ENCODE measurements at places on chromosomes 11 and 22. TPM values are rescaled to one million over a fixed set of nuclear protein-coding genes. Genes with fewer than 3 reads are reported as not detected.

GRCh38 chr22:42528591-42529307 is 9.2 kb upstream of the RRP7A start:
- no peak for DNase-seq

DNA sequence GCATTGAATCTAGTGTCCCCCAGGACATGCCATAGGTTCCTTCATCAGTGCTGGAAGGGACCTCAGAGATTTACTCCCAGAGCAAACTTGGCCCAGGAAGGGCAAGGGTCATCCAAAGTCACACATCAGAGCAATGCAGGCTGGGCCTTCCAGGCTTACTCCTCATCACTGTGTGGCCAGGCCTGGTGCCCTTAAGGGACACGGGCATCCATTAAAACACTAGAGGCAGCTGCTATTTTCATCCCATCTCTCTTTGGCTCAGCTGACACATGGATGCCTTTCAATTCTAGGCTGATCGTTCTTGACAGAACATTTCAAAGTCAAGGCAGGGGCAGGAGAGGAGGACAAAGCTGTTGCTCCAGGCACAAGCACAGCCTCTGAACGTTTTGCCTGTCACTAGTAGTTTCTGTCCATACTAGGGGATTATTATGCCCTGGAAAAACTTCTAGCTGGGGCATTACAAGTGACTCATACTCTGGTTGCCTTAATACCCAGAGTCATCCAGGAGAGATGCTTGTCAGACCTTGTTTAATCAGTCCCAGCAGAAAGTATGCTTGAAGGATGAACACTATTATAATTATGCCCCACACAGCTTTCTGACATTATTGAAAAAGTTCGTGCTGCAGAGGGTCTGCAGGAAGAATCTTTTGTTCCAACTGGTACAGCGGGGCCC is 240.3 kb downstream of the TENM4 start:
- no peak for DNase-seq

DNA sequence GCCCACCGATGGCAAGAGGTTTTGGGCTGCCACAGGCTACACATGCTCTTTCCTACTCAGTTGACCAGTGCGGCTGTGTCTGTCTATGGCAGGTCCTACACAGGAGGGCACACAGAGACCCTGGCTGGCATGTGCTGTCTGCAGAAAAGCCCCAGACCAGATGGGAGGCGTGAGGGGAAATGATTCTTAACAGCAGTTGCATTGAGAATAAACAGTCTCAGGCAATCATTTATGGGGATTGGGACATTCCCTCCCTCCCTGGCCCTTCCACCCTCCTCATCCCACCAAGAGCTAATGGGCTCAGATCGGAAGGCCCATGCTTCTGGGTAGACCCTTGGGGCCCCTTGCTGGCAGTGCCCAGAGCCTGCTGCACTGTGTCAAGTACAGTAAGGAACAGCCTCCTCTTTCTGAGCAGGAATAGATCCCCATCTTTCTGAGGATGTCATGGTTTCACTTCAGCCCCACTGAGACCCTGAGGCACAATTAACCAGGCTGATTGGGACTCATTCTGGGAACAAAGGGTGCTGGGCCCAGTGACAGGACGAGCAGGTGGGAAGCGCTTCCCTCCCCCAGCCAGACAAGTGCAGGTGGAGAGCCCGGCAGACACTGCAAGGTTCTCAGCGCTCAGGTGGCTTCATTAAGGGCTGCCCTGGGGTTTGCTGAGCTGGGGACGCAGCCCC is 28.3 kb downstream of the TSPAN18 start:
- DNase-seq = no peak

GRCh38 chr11:86781546-86781945 is 18.8 kb upstream of the PRSS23 start:
- no peak for DNase-seq

DNA sequence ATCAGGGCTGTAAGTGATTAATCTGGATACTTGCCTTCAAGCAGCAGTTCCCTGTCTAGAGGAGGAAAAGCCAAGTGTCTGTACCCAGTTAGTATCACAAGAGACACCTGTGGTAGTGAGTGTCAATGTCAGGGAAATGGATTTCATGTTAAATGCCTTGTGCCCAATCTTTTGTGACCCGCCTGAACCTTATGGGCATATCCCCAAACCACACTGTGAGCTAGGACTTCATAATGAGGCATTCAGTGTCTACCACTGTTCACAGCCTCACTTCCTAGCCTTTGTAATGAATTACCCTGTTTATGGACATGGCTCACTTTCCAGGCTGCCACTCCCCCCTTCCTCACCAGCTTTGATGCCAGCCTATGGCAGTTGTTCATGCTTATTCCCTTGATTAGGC is 125.1 kb downstream of the TRIM44 start:
- DNase-seq = no peak

- DNase-seq = no peak
Measured at GRCh38 chr11:47130543-47130942, 46.1 kb downstream of the ARFGAP2 start.

DNA sequence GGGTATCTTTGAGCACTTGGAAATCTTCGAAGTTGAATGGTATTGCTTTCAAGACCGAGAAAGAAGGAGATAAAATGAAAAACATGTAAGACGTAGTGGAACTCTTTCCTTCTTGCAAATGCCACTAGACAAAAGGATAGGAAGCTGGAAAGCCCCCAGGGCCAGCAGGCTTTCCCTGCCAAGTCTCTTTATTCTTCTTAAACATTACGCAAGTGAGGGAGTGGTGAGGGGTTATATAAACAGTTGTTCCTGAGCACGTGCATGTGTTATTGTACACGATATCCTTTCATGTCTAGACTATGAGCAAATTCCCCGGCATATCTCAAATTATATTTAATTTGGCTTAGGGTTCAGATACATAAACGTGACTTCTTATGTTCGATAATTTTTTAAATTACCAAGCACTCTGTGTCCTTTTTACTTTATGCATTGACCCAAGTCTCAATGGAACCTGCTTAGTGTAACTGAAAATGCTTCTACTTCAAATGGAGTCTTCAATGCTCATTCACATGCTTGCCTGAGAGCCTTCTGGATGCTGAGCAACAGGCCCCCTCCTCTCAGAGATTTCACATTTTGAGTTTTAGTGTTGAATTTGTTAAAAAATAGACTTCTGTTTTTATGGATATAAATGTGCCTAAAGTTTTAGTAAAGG is 59.0 kb downstream of the PPP2R1B start:
- DNase-seq = peak; percentile 63

- no peak for DNase-seq
Measured at GRCh38 chr11:110973401-110973980, 261.3 kb upstream of the ARHGAP20 start.

- no peak for DNase-seq
Measured at GRCh38 chr11:35116245-35116644, 22.7 kb upstream of the CD44 start.

DNA sequence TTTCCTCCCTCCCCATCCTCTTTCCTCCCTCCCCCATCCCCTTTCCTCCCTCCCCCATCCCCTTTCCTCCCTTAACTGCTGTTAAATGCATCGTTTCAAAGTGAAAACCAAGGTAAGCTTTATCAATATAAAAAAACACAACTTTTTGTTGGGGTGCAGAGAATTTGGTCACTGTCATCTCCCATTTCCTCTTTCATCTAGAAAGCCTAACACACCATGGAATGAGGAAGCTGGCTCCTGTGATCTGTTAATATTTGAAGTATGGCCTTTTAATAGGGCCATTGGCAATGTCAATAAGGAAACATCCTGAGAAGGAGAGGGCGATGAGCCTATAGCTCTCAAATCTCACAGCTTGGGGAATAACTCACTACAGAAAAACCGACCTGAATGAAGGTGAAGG is 7.0 kb downstream of the EXPH5 start:
- no peak for DNase-seq

DNA sequence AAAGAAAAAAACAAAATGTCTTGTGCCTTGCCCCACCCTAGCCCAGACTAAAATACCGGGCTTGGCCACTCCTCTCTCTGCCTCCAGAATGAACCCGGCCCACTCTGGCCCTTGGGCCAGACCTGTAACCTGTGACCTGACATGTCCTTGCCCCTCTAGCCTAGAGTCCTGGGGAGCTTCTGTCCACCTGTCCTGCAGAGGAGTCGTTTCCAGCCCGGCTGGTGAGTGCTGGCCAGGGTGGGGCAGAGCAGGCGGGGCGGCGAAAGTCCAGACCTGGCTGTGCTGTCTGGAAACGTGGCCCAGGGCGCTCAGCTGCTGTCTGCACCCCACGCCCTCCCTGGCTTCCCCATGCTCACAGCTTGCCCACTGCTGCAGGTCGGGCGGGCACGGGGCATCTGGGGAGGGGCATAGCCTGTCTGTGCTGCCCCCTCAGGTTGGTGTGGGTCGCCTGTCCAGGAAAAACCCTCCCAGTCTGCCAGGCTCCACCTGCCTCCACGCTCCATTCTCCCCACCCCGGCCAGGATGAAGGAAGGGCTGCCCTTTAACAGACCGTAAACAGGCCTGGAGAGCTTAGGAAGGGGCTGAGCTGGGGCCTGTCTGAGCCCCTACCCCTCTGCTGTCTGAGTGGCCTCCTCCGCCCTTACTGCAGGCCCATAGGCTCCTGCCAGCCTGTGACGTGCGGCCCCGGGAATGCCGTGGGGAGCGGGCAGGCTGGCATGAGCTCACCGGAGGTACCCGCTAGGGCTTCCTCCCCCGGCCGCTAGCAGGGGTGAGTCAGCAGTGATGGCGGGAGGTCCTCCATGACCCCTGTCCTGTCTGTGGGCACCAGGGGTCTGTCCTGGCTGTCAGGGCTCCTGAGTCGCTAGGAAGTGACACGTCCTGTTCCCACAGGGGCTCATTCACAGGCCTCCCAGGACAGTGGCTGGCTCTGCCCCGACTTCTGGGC is 1.9 kb downstream of the CD151 start:
- DNase-seq = no peak

DNA sequence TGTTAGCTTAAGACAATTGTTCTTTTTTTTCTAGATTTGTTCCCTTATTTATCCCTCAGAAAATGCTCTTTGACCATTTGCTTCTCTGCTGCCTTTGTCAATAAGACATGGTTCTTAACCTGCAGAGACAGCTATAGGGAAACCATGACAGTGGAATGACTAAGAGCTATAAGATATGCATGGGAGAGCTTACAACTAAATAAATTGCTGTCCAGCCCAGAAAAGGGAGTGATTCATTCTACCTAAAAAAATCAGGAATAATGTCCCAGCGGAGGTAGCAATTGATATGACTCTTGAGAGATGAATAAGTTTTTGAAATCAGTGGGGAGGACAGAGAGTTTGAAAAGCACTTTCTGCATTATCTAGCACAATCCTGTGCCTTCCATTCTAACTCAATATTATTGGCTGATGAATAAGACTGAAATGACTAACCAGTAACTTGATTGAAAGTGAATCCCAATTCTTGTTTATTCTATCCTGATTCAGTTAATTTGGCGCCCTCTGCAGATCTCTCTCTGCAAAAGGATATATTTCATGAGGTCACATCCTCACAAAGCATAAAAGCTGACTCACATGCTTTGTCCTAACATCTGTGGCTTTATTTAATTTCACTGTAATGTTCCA is 680.5 kb upstream of the API5 start:
- DNase-seq = peak; percentile 25

The PPME1 gene
- total RNA-seq = 114 TPM

The ARHGAP20 gene
- not detected for total RNA-seq

The PRR33 gene
- total RNA-seq = not detected

The TRIM29 gene
- 4.3 TPM for total RNA-seq

The RHOD gene
- total RNA-seq = 17.1 TPM

Measured in Caco-2 (cell line).